ENCODE measurements at places on chromosomes 16 and 17.

- no peak for DNase-seq
Measured at GRCh38 chr17:81240761-81241160, 1.6 kb downstream of the NDUFAF8 start.

DNA sequence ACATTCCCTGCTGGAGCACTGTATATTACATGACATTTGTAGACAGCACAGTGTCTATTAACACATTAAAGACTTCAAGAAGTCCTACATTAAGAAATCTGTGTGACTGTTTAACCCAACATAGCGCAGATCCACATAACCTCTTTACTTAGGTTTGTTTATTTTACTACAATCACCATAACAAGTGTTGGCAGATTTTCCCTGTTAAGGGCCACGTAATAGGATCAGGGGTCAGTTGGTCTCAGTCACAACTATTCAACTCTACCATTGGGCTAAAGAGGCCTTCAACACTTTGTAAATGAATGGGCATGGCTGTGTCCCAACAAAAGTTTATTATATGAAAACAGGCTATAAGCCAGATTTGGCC, 51.3 kb upstream of the ADORA2B start:
- no peak for DNase-seq

GRCh38 chr17:71399649-71400048, 721.2 kb upstream of the SOX9 start:
- no peak for DNase-seq

GRCh38 chr17:64591944-64592343, 70.2 kb downstream of the SMURF2 start:
- DNase-seq, result no peak

DNA sequence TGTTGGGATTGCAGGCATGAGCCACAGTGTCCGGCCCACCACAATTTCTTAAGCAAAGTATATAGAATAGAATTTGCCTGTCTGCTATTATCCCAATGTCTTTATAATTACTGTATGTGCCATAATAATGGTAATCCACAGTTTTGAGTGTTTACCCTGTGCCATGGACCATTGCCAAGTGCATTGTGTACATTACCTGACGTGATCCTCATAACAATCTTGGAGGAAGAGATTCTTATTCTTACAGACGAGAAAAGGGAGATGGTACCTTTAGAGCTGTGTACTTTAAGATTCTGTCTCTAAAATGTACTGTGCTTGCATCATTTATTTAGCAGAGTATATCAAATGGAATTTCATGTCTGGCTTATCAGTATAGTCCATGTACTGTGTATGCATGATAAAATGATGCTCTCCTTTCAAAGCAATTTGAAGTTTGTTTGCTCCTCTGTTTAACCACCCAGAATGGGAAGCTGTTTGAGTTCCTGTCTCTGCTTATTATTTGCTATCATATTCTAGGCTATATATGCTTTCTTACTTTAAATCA, 13.8 kb upstream of the CDR2 start:
- no peak for DNase-seq

DNA sequence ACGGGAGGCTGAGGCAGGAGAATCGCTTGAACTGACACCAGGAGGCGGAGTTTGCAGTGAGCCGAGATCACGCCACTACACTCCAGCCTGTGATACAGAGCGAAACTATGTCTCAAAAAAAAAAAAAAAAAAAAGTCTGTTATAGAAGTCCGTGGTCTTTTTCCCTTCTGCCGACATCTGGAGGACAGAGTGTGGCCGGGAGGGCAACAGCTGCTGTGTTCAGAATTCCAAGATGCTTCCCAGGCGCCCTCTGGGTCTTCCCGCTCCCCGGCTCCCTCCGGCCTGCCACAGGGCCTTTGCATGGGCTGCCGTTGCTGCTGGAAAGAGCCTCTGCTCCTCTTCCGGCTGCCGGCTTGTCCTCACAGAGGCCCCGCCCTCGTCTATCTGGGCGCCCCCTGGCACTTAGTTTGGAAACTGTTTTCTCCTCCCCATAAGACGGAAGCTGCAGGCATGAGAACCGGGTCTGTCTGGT, 2.4 kb upstream of the CACNA1H start:
- DNase-seq, result peak; percentile 1

DNA sequence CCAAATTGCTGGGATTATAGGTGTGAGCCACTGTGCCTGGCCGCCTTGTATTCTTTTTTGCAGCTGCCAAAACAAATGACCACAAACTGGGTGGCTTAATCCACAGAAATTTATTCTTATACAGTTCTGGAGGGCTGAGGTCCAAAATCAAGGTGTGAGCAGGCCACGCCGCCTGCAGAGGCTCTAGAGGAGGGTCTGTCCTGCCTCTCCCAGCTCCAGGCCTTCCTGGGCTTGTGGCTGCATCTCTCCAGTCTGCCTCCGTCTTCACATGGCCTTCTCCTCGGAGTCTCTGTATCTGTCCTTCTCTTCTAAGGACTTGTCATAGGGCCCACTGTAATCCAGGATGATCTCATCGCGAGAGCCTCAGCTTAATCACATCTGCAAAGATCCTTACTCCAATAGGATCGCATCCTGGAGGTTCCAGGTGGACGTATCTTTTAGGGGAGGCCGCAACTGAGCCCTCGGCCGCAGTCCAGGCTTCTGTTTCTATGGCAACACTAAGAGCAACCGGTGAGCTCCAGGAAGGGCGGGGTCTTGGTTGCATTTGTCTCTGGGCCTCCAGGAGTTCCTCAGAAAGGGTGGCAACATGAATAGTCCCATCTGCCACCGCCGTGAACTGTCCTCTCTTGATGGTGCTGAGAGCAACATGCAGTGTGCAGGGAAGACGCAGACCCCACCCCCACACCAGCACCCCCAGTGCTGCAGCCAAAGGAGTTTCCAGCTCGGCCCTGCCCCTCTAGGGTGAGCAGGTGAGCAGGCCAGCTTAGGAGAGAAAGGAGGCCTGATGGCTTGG, 29.5 kb upstream of the CREBBP start:
- no peak for DNase-seq

DNA sequence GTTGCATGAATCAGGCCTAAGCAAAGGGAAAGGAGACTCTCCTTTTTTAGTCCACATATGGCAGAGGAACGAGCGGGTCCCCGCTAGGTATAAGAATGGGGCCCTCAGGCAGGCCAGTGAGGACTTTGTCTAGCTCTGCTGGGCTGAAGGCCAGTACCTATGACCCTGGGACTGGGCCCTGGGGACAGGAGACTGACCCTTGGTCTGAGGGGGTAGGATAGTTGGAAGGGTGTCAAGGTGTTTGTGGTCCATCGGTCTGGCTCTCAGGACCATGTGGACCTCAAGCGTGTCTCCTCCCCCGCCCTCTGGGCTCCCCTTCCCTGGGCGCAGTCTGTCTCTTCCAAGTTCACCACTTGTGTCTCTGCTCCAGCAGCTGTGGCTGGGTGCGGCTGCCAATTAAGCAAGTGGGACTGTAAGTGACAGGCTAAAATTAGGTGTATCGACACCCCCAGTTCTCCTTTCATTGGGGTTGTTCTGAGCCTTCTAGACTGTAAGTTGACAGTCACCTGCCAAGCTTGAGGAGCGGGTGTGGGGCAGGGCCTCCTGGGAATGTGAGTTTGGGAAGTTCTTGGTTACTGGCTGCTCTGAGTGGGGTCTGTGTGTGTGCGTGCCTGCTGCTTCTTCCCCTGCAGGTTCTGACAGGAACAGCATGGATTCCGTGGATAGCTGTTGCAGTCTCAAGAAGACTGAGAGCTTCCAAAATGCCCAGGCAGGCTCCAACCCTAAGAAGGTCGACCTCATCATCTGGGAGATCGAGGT, 24.5 kb downstream of the AKAP1 start:
- no peak for DNase-seq

- DNase-seq, result no peak
Measured at GRCh38 chr16:22739077-22739476, 74.9 kb upstream of the HS3ST2 start.

DNA sequence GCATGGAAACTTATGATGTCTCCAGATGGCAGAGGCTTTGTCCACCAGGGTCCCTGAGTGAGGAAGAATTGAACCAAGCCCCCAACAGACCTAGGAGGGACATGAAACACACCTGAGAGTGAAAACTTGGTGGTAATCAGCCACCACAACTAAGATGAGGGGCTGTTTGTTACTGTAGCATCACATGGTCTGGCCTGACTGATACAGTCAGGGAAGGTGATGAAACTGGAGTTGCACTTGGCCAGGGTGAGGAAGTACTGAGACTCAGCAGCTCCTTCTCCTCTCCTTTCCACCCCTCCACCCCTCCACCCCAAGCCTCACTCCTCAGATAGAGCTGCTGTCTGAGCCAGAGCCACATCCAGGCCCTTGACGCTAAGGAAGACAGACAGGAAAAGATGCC, 37.2 kb downstream of the C16orf82 start:
- DNase-seq, result no peak

DNA sequence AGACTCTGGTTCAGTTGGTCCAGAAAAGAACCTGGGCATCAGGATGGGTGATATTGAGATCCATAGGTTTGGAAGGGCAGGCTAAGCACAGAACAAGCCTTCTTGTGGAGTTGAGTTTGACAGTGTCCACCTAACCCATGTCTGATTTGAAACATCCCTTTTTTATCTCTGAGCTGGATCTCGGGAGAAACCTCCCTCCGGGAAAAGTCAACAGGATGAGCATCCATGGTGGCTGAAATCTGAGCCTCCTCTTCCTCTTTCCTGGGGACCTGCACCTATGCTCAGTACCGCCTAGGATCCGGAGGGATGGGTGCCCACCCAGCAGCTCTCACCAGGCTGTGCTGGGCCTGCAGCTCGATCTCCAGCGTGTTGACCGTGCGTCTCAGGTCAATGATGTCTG, 3.4 kb downstream of the KRT32 start:
- DNase-seq, result no peak

GRCh38 chr17:57913575-57914272, 41.5 kb downstream of the CUEDC1 start:
- no peak for DNase-seq

GRCh38 chr16:50819706-50820105, 77.8 kb downstream of the CYLD start:
- DNase-seq, result no peak

GRCh38 chr16:49589544-49590031, 216.0 kb downstream of the C16orf78 start:
- DNase-seq, result no peak

Data from CD4-positive, alpha-beta T cell treated with Interleukin-4 for 4 hours (primary cell).